ENCODE measurements at places on chromosomes 5 and 9.

- no peak for DNase-seq
Measured at GRCh38 chr9:19162956-19163355, 35.7 kb upstream of the PLIN2 start.

DNA sequence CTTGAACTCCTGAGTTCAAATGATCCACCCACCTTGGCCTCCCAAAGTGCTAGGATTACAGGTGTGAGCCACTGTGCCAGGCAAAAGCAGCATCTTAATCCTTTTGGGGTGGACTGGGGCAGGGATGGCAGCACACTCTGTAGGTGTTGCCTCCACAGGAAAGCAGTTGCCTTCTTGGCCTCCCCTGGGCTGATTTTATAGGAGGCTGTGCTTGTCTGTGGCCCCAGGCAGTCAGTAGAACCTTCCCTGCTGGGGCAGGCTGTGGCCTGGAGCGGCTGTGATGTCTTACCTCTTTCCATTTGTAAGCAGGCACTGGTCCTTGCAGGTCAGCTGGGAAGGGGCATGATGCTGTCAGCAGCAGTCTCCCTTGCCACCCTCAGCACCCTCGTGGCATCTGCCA lies 49.8 kb downstream of the PRRC2B start:
- no peak for DNase-seq

GRCh38 chr9:129313331-129313955 lies 135.4 kb upstream of the IER5L start:
- DNase-seq, result no peak

- no peak for DNase-seq
Measured at GRCh38 chr5:142677198-142677597, 8.7 kb downstream of the FGF1 start.

DNA sequence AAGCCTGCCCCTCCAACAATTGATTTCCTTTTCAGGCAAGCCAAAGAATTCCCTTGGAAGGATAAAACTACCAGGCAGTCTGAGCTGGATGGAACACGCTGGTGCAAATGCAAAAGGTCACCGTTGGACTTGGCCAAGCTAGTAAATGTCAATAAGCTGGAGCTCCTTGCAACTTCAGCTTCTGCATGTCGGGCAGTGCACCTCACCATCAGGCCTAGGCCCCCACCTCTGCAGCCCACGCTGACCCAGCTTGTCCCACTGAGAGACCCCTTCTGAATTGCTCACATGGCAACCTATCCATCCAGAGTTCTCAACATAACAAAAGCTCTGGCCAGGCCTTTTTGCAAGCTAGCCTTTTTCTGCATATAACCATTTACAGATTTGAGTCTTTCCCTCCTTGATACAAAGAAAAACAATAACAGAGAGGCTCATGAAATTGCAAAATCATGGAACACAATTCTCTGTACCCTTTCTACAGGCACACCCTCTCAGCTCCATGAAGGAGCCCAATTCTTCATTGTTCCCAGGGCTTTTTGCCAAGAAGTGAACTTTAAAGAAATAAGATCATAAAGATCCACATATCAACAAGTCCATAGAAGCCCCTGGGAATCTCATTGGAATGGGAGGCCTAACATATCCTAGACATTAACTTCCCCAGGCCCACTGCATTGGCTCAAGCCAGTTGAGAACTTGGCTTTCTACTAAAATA lies 123.9 kb upstream of the SLIT3 start:
- no peak for DNase-seq

DNA sequence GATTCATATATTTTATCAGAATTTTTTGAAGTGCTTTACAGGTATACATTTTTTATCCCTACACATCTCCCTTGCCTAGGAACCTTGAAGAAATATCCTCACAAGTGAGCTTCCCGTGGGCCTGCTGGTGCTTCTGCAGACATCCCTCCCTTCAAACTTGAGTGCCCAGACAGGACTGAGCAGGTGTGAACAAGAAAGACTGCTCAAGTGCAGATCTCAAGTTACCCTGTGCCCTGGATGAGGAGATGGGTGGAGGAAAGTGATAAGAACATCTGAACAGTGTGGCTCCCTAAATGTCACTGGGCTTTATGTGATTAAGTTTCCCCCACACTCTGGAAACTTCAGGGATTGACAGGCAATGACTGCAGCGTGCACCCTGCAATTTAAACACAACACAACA lies 209.8 kb downstream of the TLE1 start:
- no peak for DNase-seq

DNA sequence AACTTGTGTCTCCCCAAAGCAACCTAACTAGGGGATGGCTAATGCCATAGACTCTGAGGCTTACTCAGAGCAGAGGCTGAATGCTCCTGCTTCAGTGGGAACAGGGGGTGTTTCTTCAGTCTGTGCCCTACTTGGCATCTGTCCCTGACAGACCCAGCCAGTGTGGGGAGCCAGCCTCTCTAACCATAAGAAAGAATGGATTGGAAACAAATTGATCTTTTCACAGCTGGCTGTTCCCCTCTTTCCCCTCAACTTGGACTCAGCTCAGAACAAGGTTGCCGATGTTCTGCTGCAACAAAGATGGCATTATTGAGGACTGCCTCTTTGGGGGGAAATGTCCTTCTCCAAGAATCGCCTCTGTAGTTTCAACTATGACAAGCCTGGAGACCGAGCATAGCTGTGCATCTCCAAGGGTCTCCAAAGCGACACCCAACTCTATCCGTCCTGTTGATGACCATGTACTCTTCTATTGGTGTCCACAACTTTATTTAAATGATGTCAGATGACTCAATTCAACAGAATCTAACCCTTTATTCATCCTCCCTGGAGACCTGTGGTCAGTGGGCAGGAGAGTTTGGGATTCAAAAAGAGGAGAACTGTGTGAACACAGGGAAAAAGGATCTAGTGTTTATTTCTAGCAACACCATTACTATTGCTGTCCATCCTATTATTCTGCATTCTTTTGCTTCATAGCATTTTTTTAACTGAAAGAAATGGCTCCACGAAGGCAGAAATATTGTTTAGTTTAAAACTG lies 24.7 kb upstream of the TNC start:
- no peak for DNase-seq

DNA sequence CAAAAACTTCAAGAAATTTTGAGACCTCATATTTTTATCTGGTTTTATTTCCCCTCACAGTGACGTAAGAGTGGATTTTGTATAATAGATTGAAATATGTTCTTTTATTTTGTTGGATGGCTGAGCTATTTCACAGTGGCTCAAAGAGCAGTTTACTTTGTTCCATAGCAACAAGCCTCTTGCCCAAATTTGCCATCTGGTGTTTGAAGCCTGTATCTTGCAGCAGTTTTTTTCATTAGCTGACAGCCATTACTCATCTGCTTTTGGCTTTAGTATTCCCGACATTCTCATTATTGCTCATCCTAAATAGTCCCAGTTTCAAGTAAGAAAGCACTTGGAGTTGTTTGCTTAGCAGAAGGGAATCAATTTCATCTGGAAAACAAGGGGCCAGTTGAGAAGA lies 36.3 kb downstream of the GDA start:
- DNase-seq, result no peak

DNA sequence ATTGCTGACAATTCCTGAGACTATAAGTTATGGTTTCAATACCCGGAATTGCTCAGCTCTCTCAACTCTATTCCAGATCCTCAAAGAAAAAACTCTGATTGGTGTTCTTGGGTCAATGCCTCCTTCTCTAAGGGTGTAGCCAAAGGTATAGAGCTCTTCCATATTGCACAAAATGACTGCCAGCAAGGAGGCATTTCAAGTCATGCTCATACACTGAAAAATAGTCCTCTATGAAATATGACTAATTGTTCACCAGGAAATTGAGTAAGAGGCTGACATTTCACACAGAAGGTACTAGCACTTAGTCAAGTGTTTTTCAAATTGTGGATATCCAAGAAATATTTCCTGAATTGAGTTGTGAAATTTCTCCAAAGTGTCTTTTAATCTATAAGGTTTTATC lies 111.1 kb upstream of the KLF9 start:
- DNase-seq, result no peak

DNA sequence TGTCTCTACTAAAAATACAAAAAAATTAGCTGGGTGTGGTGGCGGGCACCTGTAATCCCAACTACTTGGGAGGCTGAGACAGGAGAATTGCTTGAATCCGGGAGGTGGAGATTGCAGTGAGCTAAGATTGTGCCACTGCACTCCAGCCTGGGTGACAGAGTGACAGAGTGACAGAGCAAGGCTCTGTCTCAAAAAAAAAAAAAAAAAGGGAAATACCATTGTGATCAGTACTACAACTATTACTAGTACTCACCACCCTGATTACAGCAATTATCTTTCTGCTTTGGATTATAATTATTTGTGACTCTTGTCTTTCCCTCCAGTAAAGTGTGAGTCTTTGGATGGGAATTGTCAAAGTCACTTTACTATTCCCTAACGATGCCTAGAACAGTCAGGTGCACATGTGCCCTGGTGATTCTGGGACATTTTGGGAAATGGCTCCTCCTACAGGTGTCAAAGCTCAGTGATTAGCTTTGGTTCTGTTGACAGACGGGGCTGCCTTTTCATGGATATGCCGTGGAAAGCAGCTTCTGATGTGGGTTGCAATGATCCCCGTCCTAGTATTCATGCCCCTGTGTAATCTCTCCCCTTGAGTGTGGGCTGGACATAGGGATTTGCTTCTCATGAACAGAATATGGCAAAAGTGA lies 31.8 kb upstream of the FRRS1L start:
- no peak for DNase-seq

DNA sequence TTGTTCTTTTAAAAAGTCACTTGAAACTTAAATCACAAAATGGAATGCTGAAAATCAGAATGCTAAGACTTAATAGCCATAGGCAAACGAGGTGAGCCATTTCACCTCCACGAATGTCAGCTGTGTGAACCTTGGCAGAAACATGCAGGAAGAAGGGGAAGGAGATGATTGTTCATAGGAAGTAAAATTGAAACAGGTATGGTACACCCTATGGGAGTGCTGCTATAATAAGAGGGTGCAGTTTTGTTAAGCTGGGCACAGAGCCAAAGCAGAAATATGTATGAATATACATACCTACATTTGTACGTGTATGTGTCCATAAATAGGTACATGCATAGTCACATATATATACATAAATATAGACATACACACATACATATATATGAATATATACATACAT lies 51.0 kb upstream of the SPINK5 start:
- DNase-seq, result no peak

Measured in stimulated activated CD4-positive, alpha-beta T cell treated with anti-CD3 and anti-CD28 coated beads, Interleukin-1b, Interleukin-23, amount 100 ng/mL, for 1 hour (primary cell).